ENCODE measurements at places on chromosomes 1 and 21.

DNA sequence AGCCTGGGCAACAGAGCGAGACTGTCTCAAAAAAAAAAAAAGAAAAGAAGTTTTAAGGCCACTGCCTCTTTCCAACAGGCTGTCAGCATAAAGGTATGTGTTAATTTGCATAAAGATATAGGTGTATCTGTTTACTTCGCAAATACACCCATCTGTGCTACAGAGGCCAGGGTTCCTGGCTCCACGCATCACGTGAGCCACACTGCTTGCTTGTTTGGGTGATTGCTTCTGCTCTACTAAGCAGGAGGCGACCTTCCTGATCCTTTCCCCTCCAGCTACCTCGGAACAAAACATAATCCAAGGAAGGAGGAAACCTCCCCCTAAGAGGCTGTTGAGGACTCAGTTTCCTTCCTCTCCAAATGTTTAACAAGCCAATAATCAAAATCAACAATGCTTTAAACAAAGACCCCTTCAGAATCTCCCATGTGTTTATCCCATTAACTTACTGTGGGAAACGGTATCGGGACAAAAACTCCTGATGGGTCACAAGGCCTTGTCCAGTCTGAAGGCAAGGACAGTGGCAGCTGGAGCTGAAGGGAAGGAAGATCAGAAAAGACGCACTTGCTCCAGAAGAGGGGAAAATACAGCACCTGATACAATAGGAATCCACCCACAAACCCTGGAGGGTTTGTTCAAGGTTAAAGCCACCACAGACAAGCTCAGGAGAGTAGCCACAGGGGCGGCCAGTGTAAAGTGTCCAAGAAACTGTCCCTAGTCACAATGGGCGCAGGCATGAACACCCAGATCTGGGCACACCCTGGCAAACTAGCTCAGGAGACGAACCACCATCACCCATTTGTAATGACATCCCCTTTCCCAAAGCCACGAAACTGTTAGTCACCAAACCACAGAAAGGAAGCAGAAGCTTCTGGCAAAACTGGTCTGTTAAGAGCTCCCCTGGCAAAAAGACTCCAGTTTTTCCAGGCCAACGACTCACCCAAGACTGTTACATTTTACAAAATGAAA lies 17.2 kb downstream of the CTNNBIP1 start:
- no peak for DNase-seq

- no peak for DNase-seq
Observed at GRCh38 chr1:145987926-145988325, 8.5 kb downstream of the TXNIP start.

DNA sequence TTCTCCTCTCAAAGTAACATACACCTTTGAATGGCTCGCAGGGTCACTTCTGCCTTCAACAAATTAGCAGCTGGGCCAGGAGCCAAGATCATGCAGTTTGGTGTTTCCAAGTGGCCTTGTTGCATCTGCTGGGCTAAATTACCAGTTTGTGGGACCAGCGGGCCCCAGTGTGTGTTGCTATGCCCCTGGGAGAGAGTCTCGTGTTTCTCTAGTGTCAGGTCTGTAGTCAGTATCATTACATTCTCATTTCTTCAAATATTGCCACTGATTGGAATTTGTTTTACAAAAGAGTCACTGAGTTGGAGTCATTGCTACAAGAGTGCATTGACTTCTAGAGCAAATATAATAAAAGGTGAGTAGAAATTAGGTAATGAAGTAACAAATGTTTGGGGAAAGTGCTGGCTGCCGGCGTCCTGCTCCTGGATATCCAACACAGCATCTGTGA lies 35.5 kb downstream of the RHOU start:
- no peak for DNase-seq

DNA sequence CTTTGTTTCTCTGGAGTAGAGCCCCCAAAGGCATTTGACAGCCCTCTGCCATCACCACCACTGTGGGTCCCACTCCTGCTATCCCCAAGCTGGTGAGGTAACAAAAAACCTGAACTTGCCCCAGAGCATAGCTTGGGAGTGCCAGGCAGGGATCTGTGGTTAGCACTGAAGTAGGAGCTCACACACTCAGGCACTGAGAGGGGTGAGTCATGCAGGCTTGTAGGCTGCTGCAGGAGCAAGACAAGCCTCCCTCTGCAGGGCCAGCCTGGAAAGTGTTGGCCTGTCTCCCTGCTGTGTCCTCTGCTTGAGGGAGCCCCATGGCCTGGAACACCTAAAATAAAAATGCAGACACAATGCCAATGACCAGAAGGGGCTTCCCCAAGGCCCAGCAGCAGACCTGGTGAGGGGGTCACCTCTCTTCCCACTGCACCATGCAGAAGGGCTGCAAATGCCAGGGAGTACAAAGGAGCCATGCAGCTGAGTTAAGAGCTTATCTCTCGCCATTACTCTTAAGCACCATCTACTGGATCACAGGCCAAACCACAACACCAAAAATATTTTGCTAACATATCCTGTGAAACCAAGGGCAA lies 108.9 kb upstream of the POGK start:
- no peak for DNase-seq

DNA sequence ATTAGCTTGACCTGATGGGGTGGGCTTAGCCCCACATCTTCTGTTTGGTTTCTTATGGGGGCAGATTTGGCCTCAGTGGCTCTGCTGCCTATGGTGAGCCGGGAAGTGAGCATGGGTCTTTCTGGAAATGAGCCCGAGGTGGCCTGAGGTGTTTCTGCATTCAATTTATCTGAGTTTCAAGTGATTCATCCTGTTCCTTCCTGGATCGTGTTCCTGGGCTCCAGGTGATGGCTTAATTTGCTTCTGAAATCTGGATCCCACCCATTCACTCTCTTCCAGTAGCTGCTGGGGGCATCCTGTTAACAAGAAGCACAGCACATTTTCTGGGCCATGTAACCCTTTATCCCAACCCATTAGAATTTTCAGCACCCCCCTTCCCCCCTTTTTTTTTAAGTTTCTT lies 324.6 kb downstream of the CAMTA1 start:
- no peak for DNase-seq

- no peak for DNase-seq
Observed at GRCh38 chr1:76827066-76827465, 40.2 kb upstream of the ST6GALNAC5 start.

DNA sequence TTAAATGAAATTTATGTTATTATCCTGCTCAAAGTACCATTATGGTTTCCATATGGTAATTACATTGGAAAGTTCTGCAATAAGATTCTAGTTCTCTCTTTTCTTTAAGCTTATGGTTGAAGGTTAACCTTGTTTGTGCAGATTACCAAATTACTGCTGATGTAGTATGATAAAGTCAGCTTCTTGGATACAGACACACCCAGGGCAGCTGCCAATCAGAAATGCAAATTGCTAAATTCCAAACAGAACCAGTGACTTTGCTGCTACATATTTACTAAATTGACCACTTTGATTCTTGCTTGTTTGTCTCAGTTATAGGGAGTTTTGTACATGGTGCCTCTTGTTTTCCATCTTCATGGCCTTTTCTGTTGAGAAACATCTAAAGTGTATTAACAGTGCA lies 26.5 kb downstream of the GNAT2 start:
- no peak for DNase-seq

- no peak for DNase-seq
Observed at GRCh38 chr1:38018864-38019343, 6.4 kb downstream of the UTP11 start.

DNA sequence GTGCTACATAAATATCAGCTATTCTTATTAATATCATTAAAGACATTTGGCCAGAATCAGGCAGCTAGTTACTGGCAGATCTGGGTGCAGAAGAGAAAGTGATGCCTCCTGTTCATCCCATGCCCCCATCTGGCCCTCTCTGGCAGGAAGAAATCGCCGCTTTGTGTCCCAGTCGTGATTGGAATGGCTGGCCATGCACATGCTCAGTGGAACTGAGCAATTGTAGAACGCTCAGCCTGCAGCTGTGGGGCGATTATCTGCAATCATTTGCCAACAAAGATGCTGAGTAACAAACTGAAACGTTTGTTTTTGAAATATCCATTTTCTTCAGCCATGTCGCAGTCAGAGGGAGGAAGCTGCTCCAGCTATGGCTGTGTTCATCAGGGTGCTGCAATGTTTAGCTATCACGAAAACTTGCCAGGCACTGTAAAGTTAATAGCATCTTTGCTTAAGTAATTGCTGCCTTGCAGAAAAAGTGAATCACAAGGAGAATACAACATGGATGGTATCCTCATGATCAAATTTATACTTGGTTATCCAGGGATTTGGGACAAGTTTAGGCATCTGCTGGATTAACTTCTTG lies 36.5 kb downstream of the NGF start:
- DNase-seq: no peak

GRCh38 chr1:26530895-26531598 lies 1.5 kb downstream of the RPS6KA1 start:
- no peak for DNase-seq
